Jurkat, Clone E6-1 (cell line): ENCODE measurements at places on chromosomes 1 and 21.

GRCh38 chr1:167418391-167418790 is 99.9 kb downstream of the CD247 start:
- no peak for DNase-seq

- no peak for DNase-seq
Measured at GRCh38 chr1:108960719-108961118, 2.6 kb downstream of the CLCC1 start.

DNA sequence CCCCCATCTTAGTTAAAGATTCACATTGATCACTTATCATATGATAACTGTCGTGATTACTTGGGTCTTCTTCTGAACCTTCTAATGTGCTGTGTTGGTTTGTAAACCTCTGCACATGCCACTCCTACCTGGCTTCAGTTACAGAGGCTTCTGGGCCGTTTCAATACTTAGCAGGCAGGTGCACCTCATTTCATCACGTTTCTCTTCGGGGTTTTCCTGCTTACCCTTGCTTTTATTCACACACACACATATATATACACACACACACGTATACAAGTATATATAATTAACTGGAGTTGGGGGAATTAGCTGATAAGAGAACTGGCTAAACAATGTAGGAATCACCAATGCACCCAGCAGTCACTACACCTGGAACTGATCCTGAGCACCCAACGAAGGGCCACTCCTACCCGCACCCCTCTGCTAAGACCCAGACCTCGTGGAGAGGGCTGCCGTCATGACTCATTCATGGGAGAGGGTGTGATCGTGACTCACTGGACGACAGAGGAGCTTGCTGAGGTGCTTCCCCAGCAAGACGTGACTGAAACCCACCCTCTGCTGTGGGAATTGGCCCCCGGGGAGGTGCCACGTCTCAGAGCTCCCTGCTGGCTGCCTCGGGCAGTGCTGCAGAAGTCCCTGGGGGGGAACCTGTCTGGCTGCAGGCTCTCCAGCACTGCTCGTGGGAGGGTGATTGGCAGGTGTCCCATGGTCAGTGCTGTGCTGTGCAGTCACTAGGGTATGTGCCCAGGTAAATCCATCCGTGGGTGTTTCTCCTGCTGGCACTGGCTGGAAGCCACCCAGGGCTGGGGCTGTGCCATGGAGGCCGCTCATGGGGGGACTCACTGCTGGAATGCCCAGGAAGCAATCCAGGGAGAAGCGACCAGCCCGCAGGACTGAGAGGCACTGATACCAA is 166.6 kb downstream of the DYRK1A start:
- DNase-seq = no peak

DNA sequence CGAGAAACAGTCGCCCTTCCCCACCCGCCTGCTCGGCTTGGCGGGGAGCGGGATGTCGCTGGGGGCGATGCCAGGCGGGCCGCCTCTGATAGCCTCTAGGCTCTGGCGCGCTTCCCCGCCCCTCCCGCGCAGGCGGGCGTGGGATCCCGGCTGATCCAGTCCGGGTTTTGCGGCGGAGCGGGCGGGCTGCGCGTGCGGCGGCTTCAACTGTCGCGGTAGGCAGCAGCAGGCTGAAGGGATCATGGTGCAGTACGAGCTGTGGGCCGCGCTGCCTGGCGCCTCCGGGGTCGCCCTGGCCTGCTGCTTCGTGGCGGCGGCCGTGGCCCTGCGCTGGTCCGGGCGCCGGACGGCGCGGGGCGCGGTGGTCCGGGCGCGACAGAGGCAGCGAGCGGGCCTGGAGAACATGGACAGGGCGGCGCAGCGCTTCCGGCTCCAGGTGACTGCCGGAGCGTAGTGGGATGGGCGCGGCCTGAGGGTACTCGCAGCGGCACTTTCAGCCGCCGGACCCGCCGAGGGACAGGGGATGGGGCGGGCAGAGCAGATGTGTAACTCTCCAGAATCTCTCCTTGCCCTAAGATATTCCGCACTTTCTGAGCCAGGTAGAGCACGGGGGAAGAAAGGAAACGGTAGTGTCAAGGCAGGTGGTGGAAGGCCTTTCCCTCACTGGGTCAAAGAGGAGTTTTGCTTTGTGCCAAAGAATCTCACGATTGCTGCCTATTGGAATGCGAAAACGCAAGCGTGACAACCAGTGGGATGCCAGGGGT is at the start of gene FAAH:
TSS of gene FAAH (plus strand) at position 210 of the 764 bp plus-strand sequence. CDS start at position 242, 32 bp downstream.
- no peak for DNase-seq

DNA sequence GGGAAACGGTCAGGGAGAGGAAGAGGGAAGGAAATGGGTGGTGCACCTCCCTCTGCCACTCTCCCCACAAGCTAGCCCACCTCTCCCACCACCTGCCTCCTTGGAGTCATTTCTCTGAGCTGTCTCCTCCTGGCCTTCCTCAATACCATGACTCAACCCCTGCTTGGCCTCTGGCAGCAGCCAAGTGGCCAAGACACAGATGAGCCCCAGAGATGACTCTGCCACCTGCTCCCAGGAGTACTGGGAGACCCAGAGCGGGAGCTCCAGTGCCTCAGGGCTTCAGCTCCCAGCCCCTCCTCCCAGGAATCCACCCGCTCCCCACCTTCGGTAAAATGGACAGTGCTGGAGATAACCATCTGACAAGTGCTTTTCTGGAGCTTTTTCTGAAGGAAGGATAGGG is 2.6 kb downstream of the S100A16 start:
- DNase-seq = no peak

GRCh38 chr21:32772281-32773047 is 909 bp upstream of the PAXBP1 start:
- DNase-seq = peak; percentile 39

GRCh38 chr1:234771642-234772344 is 161.8 kb upstream of the IRF2BP2 start:
- no peak for DNase-seq

- DNase-seq = no peak
Measured at GRCh38 chr1:114286179-114286578, 132.5 kb upstream of the SYT6 start.

- DNase-seq = no peak
Measured at GRCh38 chr1:239287296-239287695, 99.1 kb upstream of the CHRM3 start.

DNA sequence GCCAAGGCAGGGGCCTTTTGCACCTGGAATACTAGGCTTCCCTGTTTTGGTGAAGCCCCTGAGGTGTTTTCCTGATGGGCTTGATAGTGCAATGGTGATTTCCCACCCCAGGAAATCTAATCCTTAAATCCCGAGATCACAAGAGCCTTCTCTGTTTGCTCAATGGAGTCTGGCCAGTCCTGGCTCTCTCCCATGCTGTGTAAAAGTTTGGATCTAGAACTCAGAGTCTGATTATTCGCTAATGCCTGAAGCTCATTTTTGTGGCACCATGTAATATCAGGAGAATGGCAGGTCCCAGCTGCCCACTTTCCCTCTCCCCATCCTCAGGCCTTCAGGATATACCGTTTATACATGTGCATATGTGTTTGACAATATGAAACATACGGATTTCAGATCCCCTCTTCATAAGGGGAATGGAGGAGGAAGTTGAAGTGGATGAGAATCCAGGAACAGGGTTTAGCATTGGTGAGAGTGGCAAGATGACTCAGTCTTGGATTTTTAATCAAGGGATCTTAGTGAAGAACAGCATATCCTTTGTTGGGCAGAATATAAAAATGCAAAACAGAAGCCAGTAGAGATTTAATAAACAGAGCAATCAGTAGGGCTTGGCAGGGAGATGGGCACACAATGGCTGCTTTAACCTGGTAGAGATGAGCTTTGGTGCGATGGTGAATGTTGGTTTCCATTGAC is 62.1 kb downstream of the CLIC6 start:
- no peak for DNase-seq

DNA sequence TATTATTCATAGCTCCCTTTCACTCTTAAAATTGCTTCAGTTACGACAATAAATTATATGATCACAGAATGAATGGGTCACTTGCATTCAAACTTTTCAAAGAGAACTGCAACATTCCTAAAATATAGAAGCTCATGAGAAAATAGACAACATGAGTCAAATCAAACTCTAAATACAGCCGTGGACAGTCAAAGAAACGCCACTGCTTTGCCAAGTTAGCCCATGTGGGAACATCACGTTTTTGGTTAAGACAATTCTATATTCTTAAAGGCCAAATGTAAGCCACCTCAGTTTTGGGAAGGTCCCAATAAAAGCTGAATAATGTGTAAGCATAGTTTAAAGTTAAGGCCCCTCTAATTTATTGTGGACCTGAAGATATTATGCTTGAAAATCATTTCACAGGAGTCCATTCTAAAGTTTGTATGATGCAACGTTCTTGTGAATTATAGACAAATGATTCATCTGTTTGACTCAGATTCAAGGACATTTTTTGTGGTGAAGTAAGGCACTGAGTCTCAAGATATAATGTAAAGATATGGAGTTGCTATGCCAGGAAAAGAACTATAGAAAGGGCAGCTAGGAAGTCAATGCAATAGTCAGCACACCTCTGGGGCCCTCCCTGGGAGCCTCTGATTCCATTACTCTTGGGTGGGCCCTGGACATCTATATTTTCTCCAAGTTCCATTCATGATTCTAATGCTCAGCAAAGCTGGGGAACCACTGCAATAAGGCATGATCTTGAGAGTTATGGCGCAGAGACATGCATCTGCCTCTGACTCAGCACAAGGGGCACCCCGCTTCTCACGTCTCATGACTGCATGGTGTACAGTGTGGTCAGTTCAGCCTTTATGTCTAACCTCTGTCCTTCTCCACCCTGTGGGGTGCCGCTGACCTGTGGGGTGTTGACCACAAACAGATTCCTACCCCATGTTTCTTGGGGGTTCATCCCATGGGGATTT is 33.9 kb downstream of the ETS2 start:
- DNase-seq = no peak

- DNase-seq = no peak
Measured at GRCh38 chr1:165344198-165344597, 12.3 kb downstream of the LMX1A start.
